Activated T-helper 1 cell treated with Interleukin-2 at 50 U/mL for 16 hours (primary cell): ENCODE measurements at places on chromosomes 6 and 20.

GRCh38 chr6:150940941-150941340 lies 75.4 kb downstream of the MTHFD1L start:
- no peak for DNase-seq

DNA sequence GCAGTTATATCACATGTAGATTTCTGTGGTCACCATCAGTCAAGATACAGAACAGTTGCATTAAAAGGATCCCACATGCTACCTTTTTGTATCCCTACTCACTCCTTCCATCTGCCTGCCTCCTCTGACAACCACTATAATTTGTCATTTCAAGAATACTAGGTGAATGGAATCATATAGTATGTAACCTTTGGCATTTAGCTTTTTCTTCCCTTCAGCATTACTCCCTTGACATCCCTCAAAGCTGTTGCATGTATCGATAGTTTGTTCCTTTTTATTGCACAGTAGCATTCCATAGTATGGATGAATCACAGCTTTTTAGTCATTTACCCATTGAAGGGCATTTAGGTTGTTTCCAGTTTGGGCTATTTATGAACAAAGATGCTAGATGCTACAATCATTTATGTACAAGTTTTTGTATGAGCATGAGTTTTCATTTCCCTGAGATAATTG lies 26.1 kb downstream of the NCOA7 start:
- no peak for DNase-seq

DNA sequence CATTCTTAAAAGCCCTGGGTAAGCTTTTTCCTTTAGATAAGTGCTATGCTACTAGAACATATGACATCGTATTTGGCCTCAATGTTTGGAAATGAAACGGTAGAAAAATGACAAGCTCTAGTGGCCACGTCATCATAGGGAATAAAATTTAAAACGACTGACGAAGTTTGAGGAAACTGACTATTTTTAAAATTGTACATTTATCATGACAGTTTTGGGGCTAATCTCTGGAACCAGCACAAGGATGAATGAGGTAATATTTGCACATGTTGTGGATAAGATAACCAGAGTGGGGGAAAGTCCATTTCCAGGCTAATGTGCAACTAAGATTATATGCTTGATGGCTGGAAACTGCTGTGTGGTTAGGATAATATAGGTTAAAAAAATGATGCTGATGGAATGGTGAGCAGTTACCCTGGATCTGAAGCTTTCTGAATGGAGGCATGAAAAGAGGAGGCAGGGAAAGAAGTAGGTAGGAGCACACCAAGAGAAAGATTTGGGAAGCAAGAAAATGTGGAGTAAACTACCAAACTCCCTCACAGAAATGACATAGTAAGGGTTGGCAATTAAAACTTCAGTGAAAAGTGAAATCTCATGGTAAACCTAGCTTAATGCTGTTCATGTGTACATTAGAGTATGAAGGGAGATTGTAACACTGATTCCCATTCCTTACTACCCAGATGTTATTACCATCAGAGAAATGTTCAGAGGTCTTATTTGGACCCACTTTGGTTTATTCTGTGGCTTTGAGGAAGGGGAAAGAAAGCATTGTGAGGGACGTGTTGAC lies 42.7 kb upstream of the CEP162 start:
- DNase-seq = no peak

- no peak for DNase-seq
Measured at GRCh38 chr6:141851063-141851462, 281.7 kb upstream of the GJE1 start.

GRCh38 chr6:112172540-112172939 lies 81.8 kb downstream of the LAMA4 start:
- no peak for DNase-seq

DNA sequence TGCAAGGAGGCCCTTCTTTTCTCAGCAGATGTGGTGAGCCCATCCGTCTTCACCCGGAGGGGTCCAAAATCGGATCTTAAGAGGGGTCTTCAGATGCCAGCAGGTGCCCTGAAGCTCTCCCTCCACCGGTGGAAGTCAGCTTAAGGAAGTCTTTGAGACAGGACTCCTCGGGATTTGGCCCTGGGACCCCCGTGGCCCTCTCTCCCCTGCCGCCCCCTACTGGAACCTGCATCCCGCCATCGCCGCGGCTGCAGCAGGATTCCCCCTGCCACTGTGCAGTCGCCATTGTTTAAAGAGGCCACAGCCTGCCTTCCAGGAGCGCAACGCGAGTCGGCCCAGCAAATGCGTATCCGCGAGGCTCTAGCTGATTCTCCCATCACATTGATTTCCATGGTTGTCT lies 292.5 kb upstream of the ZNF337 start:
- DNase-seq = no peak

DNA sequence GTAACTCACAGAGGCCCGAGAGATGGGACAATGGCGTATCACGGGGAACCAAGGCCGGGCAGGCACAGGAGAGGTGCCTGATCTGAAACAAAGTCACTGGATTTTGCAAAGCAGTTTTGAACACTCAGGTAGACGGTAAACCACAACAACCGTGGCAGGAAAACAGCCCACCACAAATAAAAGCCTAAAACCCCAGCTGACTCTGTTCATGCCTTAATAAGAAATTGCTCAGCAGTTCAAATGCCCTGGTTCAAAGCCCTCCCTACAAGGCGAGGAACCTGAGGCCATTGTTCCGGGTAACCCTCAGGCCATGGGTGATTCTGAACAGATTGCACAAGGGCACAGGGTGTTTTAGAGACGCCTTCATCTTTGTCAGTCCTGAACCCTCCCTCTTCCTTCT lies 114.2 kb downstream of the MAP3K7 start:
- DNase-seq = no peak

DNA sequence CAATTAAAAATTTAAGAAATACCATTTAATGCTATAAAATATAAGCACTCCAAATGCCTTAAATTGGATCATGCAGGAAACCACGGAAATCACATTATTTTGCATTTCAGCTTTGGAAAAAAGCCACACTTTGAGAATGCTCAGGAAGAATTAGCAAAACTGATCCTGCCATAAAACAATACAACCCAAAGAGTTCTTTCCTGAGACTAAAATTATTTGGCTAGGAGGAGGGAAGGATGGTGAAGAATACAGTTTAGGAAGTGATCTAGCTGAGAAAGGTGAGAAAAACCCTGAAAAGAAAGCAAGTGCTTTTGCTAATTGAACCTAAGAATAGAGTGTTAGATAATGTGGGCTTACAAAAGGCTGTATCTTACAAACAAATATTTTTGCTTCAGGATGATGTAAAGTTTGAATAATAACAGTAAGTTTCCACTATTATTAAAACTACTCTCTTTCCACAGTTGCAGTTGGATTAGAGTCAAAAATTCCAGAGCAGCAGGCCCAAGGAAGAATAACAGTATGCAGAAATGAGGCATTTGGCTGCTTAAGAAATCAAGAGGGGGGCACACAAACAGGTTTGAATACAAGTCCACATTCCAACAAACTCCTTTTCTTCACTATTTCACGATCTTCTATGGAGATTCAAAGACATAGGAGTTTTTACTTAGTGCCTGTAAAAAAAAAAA lies 565.4 kb downstream of the RFPL4B start:
- DNase-seq = no peak

- DNase-seq = no peak
Measured at GRCh38 chr6:22027040-22027725, 269.7 kb downstream of the PRL start.

DNA sequence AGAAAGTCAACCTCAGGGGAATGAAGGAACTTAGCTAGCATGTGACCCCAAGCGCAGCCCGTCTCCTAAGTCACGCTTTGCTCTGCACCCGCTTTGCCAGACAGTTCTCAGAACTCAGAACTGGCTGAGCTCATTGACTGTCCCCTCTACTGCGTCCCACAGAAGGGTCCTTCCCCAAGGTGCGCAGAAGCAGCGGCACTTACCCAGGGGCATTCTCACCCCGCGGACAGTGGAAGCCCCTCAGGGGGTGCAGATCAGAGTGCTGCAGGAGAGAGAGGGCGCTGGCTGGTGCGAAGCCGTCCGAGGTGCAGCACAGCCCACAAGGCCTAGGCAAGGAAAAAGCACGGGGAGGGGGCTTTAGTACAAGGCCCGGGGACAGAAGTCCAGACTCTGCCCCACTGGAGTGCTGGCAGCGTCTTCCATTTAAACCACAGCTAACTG lies 807 bp downstream of the SNHG17 start:
- peak; percentile 2 for DNase-seq
